Stimulated activated CD8-positive, alpha-beta memory T cell treated with anti-CD3 and anti-CD28 coated beads, Interleukin-4, amount 100 ng/mL, for 48 hours (primary cell): ENCODE measurements at places on chromosomes 2 and 18.

DNA sequence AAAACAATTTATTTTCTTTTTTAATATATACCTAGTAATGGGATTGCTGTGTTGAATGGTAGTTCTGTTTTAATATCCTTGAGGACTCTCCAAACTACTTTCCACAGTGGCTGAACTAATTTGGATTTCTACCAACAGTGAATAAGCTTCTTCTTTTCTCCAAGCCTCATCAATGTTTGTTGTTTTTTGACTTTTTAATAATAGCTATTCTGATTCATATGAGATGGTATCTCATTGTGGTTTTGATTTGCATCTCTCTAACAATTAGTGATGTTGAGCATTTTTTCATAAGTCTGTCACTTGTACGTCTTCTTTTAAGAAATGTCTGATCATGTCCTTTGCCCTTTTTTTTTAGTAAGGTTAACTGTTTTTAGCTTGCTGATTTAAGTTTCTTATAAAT is 863.3 kb downstream of the CNTNAP5 start:
- no peak for DNase-seq

GRCh38 chr2:159091976-159092375 is 123.5 kb downstream of the TANC1 start:
- DNase-seq = no peak

- DNase-seq = no peak
Observed at GRCh38 chr18:49795612-49796552, 17.5 kb downstream of the ACAA2 start.

DNA sequence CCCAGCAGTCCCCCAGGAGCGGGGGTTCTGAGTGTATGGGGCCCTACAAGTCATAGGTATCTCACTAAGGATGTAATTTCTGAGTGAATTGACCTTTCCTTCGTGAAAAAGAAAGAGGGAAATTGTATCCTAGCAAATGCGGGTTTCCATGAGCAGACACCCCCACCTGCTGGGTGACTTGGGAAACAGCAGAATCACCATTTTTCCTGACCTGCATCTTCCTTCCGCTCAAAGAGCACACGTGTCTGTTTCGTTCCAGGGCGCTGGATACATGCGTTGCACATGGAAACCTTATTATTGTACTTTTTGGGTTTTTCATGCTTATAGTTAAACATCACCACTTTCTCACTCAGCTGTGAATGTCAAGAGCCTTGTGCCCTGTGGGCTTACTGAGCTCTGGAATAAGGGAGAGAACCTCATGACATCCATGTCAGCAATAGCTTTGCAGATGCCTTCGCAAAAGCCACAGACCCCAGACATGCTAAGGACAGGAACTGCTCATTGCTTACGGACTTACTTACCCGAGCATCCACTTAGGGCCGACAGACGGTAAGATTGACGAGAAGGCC is 132.8 kb downstream of the TPO start:
- peak; percentile 59 for DNase-seq

GRCh38 chr2:113876503-113877387 is 13.1 kb upstream of the ACTR3 start:
- peak; percentile 78 for DNase-seq

- DNase-seq = no peak
Observed at GRCh38 chr18:34342960-34343359, 118.2 kb upstream of the NOL4 start.

- DNase-seq = no peak
Observed at GRCh38 chr2:232652505-232652851, 19.1 kb downstream of the EFHD1 start.

GRCh38 chr2:179461420-179461819 is 196.8 kb upstream of the SESTD1 start:
- DNase-seq = no peak

DNA sequence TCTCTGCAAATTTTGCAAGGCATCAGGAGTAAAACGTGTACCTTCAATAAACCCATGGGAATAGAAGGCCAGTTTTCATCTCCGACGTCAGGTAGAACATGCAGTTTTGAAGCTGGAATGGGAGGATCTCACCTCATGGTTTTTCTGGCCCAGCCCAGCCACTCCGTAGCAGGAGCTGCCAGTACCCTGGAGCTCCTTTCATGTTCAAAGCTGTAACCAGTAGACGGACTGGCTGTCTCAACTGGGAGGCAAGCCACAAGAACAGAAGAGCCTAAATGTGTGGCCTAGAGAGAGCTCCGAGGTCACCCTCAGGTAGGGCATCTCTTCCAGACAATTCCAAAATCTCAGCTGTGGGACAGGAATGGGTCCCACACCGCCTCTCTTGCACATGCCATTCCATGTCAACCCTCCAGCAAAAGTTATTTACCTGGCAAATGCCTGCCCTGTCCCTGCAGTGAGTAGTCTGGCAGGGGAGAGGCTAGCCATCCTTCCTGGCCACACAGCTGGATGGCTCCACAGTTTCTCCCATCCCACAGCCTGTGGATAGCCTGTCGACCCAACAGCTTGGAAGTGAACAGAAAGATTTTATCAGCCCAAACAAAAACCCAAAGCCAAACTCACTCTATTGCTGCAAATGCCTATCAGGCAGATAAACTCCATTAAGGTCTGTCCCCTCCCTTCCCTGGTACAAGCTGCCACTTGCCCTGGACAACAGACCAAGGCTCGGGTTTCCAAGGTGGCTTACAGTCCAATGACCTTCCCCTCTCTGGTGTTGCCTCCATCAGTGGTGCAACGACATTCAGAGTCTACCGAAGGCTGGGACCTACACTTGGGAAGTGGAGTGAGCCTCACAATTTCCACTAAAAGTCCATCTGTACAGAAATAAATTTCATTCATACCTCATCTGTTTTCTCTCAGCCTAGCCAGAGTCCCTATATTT is 27.8 kb downstream of the CRACDL start:
- DNase-seq = no peak

GRCh38 chr2:98470851-98471255 is 26.2 kb downstream of the INPP4A start:
- no peak for DNase-seq

DNA sequence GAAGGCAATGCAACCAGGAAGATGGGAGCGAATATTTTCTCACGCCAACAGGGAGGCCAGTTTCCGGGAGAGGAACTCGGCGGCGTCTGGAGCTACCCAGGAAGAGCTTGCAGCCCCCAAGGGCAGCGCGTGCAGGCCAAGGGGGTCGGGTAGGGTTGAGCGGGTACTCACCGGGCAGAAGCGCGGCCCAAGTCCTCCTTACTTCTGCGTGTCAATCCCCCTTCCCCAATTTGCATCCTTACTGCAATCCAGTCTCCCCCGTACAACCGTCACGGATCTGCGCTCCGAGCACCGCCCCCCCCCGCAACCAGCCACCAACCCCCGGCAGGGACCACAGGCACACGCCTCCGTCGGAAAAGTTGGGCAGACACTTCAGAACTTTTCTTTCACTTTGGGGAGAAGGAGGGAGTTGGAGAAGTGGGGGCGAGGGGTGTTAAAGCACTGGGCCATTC is 1.3 kb downstream of the ATP8B1 start:
- DNase-seq = peak; percentile 25

- DNase-seq = no peak
Observed at GRCh38 chr2:182941919-182942318, 75.5 kb upstream of the FRZB start.

GRCh38 chr2:64328415-64328722 is 125.6 kb upstream of the LGALSL start:
- DNase-seq = no peak

- DNase-seq = no peak
Observed at GRCh38 chr2:237614151-237614720, 13.2 kb upstream of the LRRFIP1 start.

DNA sequence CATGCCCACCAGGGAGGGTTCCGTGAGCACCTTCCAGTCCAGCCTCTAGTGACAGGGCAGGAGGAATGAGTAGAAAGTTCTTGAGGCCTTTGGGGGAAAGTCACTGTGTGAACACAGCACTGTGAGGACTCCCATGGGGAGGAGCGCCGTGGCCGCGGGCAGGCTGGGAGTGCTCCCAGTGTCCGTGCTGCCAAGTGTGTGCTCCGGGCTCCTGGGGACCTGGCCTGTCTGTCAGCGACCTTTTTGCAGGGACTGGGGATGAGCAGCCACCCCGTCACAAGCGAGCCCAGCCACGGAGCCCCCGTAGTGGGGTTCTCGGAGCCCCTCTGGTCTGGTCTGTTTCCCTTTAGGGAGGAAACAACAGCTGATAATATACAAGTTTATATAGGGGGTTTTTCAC is 36.8 kb downstream of the PDIA6 start:
- no peak for DNase-seq

DNA sequence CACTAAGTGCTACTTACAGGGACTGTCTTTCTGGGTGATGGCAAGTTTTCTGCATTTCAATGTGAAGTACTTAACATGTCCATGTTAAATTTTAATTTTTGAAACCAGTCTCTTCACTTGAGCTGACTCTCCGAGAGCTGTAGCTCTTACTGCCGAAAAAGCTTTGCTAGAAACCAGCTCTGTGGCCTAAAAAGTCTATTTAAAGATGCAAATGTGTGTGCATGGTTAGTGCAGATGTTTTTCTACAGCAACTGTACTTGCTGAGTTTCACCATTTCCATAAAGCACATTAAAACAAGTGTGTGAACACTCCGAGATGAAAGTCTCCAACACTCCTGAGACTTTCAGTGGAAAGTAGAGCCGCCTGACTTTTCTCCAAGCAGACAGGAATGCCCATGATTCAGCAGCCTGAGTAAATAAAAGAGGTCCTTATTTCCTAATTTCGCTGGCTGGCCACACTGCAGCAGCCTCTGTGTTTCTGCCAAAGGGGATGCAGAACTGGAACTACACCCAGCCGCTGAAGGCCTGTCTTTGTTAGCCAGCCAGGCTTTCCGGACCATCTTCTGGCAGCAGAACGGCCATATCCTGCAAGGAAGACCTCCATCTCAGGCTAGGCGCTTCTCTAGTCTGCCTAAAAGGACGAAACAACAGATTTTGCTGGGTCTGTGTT is 121.2 kb downstream of the ZNF521 start:
- DNase-seq = no peak

DNA sequence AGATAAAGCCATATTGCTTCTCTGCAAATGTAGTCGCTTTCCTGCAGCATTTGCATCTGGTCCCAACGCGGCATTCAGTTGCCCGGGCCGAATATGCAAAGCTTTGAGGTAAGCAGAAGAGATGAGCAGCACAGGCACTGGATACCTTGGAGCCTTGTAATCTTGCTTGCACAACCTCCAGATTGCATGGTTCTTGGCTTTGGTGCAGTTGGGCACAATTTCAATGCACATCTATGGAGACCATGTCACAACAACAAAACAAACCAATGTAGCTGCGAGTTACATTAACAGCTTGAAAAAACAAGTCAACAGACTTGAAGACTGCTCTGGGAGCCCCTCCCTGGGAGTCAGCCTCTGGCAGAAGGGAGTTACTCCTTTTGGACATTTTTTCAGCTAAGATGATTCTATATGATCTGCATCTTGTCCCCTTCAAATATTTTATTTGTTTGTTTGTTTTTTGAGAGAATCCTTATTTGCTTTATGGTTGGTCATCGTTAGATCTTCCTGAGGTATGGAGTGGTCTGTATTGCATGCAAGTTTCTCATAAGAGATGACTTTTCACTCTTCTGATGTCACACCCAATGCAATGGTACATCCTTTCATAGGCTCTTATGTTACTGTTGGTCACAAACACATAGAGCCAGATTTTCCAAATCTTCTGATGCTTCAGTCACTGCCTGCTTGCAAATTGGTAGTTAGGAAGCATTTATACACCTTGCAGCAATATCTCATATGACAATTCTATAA is 113.5 kb downstream of the EFEMP1 start:
- DNase-seq = no peak

- DNase-seq = peak; percentile 69
Observed at GRCh38 chr2:127859712-127860085, 1.7 kb upstream of the POLR2D start.

- peak; percentile 87 for DNase-seq
Observed at GRCh38 chr18:77063260-77063659, 69.3 kb downstream of the MBP start.

- no peak for DNase-seq
Observed at GRCh38 chr2:102285368-102285767, 26.0 kb upstream of the IL1RL1 start.

GRCh38 chr2:203740871-203741281 is 34.4 kb downstream of the CD28 start:
- DNase-seq = no peak

- no peak for DNase-seq
Observed at GRCh38 chr18:46301081-46301480, 196.9 kb downstream of the HAUS1 start.

DNA sequence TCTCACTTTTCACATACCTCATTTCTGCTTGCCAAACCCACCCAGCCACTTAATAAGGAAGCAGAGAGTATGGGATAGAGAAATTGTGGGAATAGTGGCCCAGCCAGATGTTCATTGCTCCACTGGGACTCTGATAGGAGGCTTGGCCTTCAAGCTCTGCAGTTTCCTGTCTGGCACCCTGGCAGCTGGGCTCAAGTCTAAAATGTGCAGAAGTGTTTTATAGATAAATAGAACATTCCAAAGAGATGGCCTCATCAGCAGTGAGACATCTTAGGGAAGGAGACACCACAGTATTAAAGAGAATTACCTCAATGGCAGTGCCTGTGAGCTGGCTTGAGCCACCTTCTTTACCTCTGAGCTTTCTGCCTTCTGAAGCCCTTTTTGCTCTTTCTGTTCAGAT is 24.7 kb downstream of the COPS7B start:
- no peak for DNase-seq

GRCh38 chr2:55153584-55154299 is 78.4 kb downstream of the CLHC1 start:
- DNase-seq = no peak

GRCh38 chr2:177402096-177402495 is 9.5 kb downstream of the AGPS start:
- no peak for DNase-seq

GRCh38 chr2:128930101-128930500 is 611.4 kb upstream of the HS6ST1 start:
- no peak for DNase-seq

- no peak for DNase-seq
Observed at GRCh38 chr2:96108151-96108540, 8.2 kb downstream of the ADRA2B start.

GRCh38 chr2:161979490-161979889 is 94.5 kb downstream of the DPP4 start:
- no peak for DNase-seq

- no peak for DNase-seq
Observed at GRCh38 chr2:38026846-38027245, 49.1 kb downstream of the CYP1B1 start.

- no peak for DNase-seq
Observed at GRCh38 chr18:45549290-45549689, 66.0 kb upstream of the SLC14A2 start.

GRCh38 chr2:203693242-203693879 is 13.1 kb upstream of the CD28 start:
- DNase-seq = no peak

GRCh38 chr2:177783835-177784744 is 288.5 kb downstream of the PDE11A start:
- no peak for DNase-seq

- DNase-seq = no peak
Observed at GRCh38 chr2:158098178-158098577, 3.5 kb upstream of the UPP2 start.
